Activated CD8-positive, alpha-beta memory T cell treated with anti-CD3 and anti-CD28 coated beads, Interleukin-2, amount 50 U/mL, for 48 hours (primary cell): ENCODE measurements at places on chromosomes 3 and 15.
A peak's percentile ranks its signal among the peaks of the same experiment; 100 is the strongest.

DNA sequence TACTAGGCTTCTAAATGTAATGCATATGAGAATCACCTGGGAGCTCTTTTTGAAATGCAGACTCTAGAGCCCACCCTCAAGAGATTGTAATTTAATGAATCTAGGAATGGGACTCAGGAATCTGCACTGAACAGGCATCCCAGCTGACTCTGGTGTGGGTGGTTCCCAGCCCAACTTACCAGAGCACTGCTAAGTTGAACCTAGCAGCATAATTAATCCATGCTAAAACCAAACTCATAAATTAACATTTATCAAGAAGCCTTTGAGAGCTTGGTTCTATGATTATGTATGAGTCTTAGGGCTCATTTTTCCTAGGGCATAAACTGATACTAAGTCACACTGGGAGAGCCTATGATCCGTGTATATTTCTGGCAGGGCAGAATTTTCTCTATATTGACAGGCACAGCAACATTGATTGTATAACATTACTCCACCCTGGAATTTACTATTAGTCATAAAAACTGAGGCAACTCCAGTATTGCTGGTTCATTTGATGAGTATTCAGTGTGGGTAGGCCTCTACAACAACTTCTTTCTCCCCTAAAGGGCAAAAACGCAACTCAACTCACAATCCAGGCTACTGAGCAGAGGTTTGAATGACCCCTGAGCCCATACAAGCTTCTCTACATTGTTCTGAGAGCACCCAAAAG is 10.7 kb upstream of the CSTA start:
- DNase-seq, result no peak

- DNase-seq, result no peak
These were observed 260.2 kb upstream of the NAALADL2 start for GRCh38 chr3:174598885-174599439.

DNA sequence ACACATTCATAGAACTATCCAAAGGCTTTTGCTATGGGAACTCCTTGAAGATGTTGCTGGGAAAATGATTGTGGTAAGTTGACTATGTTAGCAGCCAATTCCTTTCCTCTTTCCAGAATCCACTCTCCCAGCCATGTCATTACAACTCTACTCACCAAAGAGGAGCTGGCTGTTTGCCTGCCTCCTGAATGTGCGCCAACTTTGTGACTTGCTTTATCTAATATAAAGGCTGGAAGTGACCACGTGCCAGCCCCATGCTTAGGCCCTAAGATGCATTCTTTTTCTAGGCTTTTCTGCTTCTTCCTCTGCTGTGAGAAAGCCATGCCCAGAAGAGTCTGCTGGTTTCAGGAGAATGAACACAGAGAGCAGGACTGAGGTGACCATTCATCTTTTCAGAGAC is 182.2 kb downstream of the GABRB3 start:
- no peak for DNase-seq

GRCh38 chr3:102484363-102484762 is 49.5 kb downstream of the ZPLD1 start:
- no peak for DNase-seq

GRCh38 chr15:64894395-64895056 is 17.2 kb upstream of the ANKDD1A start:
- peak; percentile 83 for DNase-seq

DNA sequence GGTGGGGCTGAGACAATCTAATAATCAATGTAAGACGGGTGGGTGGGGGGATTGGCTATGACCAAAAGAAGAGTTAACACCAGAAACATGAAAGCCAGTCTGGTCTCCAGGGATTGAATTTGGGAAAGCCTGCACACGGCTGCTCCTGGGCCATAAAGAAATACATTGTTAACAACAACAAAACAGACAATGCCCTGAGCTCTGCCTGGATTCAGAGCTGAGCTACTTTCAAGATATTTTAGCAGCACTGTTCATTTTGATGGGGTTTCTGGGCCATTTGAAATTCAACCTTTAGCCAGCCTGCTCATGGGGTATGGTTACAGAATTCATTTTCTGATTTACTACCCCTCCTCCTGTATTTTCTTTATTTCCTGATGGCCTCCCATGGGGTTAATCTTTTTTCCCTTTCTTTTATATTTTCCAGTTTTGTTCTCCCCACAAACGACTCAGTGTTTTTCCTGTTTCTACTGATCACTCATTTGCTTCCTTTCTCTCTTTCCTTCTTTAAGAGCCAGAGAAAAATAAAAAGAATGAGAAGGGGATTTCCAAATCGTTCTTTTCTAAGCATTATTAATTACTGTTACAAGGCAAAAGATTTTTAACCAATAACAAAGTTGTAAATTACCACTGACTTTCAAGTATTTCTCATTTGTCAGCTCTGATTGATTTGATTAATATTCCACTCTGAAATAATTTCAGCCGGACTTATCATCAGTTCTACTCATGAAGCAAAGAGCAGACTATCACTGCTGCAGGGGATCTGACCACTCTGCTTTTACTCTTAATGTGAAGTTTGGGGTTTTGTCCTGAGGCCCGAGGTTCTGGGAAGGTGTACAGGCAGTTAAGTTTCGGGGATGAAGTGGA is 19.6 kb downstream of the NR2F2 start:
- no peak for DNase-seq

DNA sequence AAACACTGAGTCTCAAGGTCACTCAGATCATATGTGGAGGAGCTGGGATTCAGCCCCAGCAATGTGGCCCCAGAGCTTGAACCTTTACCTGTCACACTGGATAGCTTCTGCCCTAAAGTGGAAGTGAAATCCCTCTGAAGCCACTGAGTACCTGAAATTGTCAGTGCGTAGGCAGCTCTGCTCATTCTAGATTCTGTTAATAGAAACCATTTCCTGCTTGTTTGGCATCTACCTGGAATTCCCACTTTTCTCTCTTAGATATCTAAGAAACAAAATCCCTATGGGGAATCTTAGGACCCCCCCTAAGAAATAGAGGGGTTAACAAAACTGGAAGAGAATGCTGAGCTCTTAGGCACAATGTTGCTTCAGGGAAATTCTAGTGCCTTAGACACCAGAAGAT is 29.8 kb downstream of the FBXL22 start:
- no peak for DNase-seq
